ENCODE measurements at places on chromosomes 1 and 21.

- DNase-seq: peak; percentile 18
These were observed 548 bp upstream of the CDC20 start for GRCh38 chr1:43358121-43358745.

DNA sequence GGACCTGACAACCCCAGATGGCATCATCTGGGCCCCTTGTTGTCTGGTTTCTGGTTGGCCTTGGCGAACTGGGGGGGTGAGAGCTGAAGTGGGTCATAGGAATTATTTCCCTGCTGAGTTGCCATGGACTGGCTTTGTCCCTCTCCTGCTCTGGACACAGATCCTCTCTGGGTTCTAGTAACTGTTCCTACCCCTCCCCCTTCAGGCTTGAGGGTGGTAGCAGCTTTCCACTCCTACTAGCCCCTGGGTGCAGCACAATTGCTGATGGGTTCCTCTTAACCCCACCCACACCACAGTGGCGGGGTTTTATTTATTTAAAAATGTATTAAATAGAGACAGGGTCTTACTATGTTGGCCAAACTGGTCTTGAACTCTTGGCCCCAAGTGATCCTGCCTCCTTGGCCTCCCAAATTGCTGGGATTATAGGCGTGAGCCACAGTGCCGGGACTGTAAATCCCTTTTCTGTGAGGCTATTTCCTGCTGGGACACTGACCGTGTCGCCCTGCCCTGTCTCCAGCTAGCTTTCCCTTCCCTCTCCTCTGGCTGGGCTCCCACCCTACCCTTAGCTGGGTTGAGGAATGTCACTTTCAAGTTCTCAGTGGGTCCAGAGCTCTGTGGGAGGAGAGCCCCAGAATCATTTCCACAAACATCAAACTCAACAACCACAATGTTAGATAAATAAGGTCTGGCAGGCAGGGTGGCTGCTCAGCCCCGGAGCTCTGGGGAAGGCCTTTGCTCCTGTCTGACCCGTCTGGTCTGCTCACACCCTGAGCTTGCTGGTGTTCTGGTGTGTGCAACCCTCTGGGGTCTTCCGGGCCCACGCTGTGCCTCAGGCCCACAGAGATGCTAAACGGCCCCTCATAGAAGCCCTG, 112.7 kb upstream of the WNT4 start:
- DNase-seq: no peak

GRCh38 chr1:47468709-47469389, 31.0 kb downstream of the FOXD2 start:
- DNase-seq: no peak

GRCh38 chr1:233114159-233114558, 163.7 kb downstream of the NTPCR start:
- no peak for DNase-seq

DNA sequence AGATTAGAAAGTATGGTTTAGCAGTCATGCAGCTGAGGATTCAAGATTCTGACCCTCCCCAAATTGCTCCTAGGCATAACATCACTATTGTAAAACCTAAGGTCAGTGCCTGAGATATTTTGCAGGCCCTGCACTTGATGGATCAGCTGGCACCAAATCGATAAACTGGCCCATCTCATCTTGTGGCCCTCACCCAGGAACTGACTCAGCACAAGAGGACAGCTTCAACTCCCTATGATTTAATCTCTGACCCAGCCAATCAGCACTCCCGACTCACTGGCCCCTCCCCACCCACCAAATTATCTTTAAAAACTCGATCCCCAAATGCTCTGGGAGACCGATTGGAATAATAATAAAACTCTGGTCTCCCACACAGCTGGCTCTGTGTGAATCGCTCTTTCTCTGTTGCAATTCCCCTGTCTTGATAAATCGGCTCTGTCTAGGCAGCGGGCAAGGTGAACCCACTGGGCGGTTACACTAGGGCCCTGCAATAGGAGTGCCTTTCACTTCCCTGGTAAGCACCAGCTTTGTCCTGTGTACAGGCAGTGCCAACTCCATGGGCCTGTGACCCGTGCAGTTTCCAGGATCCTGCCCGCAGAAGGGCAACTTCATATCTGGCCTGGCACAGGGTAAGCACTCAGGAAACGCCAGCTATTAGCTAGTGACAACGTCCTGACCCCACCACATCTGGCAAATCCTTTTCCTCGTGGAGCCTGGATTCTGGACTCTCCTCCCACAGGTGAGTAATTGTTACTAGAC, 28.7 kb upstream of the SLC2A5 start:
- no peak for DNase-seq

DNA sequence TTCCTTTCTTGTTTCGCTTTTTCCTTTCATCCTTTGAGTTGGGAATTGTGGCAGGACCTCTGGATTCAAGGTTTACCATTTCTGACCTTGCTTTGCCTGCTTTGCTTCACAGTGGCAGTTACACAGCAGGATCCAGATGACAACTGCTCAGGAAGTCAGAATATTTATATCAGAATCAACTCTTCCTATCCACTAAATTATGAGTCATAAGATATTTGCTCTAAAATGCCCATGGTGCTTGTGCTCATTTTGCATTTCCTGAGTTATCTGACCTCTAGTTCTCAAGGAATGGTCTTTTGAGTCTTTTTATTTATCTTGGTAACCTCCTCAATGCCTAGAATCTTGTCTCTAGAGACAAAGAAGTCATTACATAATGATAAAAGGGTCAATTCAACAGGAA, 290.8 kb downstream of the LRRC7 start:
- DNase-seq: no peak

DNA sequence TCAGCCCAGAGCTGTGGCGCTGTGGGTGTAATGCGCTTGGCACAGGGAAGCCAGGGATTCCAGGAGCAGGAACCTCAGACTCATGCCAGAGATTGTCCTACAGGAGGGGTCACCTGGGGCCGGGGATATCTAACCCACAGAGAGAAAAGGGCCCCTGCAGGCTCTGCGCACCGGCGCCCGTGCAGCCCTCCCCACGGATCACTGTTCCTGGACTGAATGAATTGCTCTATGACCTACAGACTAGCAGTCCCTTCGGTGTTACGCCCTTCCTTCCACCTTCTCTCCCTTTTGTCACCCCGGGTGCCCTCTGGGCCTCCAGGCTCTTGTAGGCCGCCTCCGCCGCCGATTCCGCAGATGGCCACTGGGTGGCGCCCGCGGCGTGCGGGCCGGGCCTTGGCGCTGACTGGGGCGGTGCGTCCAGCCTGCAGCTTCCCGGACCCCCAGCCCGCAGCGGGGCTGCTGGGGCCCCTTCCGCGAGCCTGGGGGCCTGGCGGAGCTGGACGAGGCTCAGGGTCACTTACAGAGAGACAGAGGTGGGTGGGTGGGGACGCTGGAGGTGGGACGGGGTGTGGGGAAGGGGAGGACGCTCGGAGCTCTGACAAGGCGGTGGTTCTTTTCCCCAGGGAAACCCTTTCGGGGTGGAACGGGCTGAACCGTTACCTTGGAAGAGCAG, 101.3 kb downstream of the IER5 start:
- DNase-seq: peak; percentile 84

- DNase-seq: no peak
These were observed 58.0 kb downstream of the FAAP20 start for GRCh38 chr1:2136386-2137235.

DNA sequence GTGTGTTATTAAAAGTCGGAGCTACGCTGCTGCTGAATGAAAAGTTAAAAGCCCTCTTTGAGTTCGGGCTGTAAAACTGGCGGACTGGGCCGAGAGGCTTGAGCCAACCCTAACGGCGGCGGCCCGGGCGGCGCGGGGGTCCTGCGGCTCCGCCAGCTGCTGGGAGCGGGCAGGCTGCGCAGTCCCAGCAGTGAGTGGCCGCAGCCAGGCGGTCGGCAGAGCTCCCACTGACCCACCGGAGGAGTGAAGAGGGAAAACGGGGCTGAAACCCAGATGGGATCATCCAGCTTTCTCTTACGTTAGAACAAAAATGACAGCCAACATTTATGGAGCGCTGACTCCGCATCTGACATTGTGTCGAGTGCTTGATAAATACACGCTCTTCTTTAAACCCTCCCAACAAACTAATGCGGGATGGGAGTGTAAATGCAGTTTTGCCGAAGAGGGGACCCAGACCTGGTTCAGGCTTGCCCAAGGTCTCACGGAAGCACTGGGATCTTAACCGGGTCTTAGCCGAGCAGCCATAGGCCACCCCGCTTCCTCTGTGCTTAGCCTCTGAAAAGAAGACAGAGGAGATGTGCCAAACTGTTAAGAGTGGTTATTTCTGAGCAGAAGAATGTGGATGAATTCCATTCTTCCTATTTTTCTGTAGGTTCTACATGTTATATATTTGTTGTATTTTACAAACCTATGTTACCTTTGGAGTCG, 3.5 kb downstream of the GRHL3 start:
- DNase-seq: peak; percentile 9

DNA sequence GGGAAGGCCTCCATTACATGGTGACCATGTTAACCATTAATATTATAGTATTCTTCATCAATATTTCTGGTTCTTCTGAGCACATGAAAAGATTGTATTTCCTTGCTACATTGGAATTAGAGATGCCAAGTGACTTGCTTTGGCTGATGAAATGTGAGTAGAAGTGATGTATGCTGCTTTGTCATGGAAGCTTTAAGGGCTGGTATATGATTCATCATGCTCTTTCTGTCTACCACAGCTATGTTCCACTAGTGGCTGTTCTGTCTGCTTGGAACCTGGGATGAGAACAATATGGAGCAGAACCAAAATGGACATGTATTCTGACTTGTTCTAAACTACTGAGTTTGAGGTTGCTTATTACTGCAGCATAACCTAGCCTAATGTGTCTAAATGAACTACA, 163.3 kb downstream of the TM2D1 start:
- DNase-seq: no peak

- DNase-seq: no peak
These were observed 176.9 kb upstream of the CAMK1G start for GRCh38 chr1:209406595-209406994.

DNA sequence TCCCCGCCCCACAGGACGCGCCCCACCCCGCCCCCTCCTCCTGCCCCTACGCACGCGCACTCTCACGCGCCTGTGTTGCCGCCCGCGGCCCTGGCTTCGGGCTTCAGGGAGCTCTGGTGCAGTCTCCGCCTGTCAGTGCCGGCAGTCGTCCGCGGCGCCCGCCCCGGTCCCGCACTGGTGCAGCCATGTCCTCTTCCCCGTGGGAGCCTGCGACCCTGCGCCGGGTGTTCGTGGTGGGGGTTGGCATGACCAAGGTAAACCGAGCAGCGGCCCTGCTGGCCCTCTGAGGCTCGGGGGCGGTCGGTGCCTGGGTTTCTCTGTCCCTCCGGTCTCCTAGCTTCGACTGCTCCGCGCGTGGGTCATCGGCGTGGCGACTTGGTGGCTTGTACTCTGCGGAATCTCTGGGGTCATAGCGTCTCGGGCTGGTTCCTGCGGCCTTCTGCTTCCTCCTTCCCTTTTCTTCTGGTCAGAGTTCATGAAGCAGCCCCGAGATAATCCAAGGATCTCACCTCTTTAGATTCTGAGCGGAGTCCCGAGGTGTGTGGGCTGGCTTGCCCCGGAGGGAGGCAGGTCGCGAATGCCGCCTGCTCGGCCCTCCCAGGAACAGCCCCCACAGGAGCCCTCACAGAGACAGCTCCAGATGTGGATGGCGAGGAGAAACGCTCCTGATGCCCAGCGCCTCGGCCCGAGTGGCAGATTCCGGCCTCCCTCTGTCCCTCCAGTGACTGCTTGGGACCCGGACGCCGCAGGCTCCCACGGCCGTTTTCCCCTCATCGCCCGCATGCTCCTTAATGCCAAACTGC, at the start of gene SCP2:
TSS of gene SCP2 (plus strand) at position 65 of the 803 bp plus-strand sequence. CDS start at position 186, 121 bp downstream.
- DNase-seq: peak; percentile 86

- no peak for DNase-seq
These were observed 276.9 kb downstream of the VAV3 start for GRCh38 chr1:107687849-107688753.

DNA sequence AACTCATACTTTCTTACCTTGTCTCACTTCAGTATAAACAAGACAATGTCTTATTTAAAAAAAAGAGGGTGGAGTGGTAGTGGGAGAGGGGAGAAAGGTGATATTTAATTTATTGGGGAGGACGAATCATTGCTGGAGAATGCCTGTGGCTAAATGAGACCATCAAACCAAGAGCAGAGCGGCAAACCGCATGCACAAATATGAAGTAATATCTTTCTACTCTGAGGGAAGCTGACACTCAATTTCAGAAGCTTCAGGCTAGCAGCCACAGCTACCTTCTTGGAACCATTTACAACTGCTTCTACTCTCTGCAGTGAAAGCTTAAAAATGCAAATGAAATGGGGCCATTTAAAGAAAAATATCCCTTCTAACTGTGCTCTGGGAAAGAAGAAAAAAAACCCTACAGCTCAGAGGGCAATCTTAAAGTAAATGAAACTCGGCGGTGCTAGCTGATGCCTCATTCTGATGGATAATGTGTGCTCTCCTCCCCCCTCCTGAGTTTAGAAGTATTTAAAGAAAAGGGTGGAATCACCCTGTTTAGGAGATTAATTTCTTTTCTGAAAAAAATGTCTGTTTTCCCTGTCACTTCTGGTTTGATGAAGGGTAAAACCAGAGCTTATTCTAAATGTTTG, 178.2 kb upstream of the CAMK1G start:
- no peak for DNase-seq

DNA sequence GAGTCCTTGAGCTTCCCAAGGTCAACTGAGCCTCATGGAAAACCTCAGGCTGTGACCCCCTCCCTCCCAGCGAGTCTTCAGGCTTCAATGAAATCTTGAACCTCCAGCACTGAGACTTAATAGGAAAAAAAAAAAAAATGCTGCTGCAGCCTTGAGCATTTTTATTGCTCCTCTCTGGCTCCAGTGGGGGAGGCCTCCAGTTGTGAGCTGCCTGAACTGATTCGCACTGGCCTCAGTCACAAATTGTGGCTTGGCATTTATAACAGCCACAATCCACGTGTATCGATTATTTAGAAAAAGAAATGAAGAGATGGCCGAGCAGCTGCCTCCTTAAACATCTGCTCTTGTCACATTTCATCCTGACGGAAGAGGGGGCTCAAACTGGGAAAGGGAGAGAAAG, 173.0 kb downstream of the PRDM2 start:
- no peak for DNase-seq

DNA sequence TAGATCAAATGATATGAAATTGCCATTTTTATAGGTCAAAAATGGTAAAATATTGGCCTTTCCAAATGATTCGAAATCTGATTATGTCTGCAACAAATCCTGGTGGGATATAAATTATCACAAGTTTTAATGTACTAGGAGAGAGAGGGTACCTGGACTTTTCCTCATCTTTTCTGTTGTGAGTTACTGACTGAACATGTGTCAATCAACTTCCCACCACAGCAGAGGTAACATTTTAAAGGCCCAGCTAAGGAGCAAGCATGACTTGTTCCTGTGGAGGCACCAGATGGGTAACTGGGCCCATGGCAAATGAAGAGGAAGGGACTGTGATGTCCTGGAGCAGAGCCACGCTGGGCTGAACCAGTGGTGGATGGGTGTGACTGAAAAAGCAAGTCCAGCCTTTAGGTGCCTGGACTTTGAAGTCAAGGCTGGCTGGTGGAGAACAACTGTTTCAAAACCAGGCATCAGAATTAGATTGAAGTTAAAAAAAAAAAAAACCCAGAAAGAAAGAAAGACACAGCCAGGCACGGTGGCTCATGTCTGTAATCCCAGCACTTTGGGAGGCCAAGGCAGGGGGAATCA, 6.6 kb downstream of the MR1 start:
- DNase-seq: no peak

- no peak for DNase-seq
These were observed 740.9 kb upstream of the TPTE start for GRCh38 chr21:9780441-9780937.
